ENCODE measurements at places on chromosomes 11 and 22. TPM values are rescaled to one million over a fixed set of nuclear protein-coding genes. Genes with fewer than 3 reads are reported as not detected.

CCDC73 gene
- total RNA-seq, result not detected

OR4B1 gene
- total RNA-seq, result not detected

TECTA gene
- total RNA-seq, result 0.73 TPM

UBQLN3 gene
- not detected for total RNA-seq

KIAA1671 gene
- total RNA-seq, result 29.1 TPM

OR4S1 gene
- not detected for total RNA-seq

MIOX gene
- total RNA-seq, result not detected

Measured in mammary microvascular endothelial cell (primary cell).